ENCODE measurements at places on chromosomes 2 and 18. TPM values are rescaled to one million over a fixed set of nuclear protein-coding genes. Genes with fewer than 3 reads are reported as not detected.

Gene POTEE
- total RNA-seq: not detected

Gene TFPI
- total RNA-seq: 22.3 TPM

Gene EPAS1
- total RNA-seq: 110 TPM

Gene ALPG
- total RNA-seq: not detected

Gene PTMA
- 1,071 TPM for total RNA-seq

Gene SLC11A1
- 16.1 TPM for total RNA-seq

Gene AOX1
- 22.2 TPM for total RNA-seq

Gene PSMA8
- not detected for total RNA-seq

Gene ABCG5
- total RNA-seq: not detected

Gene ANAPC1
- total RNA-seq: 38.0 TPM

Gene FSHR
- total RNA-seq: not detected

Gene ZNG1B
- total RNA-seq: 21.7 TPM

Gene IER3IP1
- total RNA-seq: 11.3 TPM

Gene DUSP28
- total RNA-seq: 7.9 TPM

GRCh38 chr2:147698166-147698565 lies 146.7 kb upstream of the ACVR2A start:
- peaks cover 5% of the 10 kb centered on the region for H3K4me1 ChIP-seq
- no peak overlapping the region for H3K27ac ChIP-seq
- no peak overlapping the region for H3K4me3 ChIP-seq

DNA sequence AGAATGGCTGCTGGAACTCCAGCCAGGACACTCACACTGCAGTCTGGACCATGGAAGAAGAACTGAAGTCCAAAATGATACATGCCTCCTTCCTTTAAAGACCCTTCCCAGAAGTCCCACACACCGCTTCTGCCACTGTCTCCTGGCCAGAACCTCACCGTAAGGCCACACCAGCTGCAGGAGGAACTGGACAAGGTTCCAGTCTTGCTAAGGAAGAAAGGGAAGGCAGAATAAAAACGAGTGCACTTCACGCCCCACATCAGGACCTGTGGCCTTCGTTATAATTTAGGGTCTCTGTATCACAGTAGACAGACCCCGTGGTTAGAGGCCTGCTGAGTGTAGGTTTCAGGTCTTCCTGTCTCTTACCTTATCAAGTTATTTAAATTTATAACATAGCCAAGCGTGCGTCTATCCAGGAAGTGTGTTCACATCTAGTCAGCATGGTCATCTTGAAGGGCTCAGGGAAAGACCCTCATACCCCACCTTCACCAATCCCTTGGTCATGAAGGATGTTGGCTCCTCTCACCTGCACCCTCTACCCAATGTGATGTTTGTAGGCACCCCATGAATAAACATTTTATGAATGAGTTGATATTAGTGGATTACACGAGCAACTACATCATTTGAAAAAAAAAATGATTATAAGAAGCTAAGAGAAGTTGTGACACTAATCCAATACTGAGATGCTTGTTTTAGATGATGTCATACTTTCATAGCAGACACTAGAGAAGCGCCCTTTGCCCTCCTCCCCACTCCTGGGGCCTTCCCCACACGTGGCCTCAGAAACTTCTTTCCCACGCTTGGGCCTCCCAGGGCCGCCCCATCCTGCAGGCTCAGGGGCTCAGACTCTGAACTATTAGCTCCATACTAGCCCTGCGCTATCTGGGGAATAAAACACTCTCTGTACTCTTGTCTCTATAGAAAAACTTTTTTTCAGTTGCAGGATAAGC lies 157.6 kb downstream of the FAM210A start:
- H3K27me3 ChIP-seq: no peaks in the 10 kb centered on the region
- DNase-seq: no peak
- peaks cover 21% of the 10 kb centered on the region for H3K4me1 ChIP-seq
- no peak overlapping the region for H3K27ac ChIP-seq

DNA sequence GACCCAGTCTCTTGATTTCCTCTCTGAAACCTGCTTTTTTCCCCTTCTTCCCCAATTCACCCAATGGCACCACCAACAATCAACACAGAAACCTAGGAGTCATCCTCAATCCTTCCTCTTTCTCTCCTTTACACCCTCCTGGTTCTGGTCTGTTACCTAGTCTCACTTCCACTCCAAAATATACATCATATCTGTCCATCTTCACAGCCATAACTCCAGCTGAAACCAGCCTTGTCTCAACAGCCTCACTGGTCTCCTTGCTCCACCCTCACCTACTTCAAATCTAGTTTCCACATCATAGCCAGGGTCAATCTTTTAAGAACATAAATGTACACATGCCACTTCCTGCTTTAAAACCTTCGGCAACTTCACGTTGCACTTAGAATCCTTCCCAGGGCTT lies 11.8 kb upstream of the TWSG1 start:
- DNase-seq: no peak
- no peaks in the 10 kb centered on the region for H3K27me3 ChIP-seq
- no peaks in the 10 kb centered on the region for H3K4me1 ChIP-seq
- H3K27ac ChIP-seq: no peak overlapping the region
- no peak overlapping the region for H3K4me3 ChIP-seq

- no peak overlapping the region for H3K27ac ChIP-seq
- H3K4me1 ChIP-seq: no peaks in the 10 kb centered on the region
- H3K36me3 ChIP-seq: no peaks in the 10 kb centered on the region
- no peaks in the 10 kb centered on the region for H3K27me3 ChIP-seq
These were observed 1067.6 kb upstream of the ACVR2A start for GRCh38 chr2:146777181-146777580.

DNA sequence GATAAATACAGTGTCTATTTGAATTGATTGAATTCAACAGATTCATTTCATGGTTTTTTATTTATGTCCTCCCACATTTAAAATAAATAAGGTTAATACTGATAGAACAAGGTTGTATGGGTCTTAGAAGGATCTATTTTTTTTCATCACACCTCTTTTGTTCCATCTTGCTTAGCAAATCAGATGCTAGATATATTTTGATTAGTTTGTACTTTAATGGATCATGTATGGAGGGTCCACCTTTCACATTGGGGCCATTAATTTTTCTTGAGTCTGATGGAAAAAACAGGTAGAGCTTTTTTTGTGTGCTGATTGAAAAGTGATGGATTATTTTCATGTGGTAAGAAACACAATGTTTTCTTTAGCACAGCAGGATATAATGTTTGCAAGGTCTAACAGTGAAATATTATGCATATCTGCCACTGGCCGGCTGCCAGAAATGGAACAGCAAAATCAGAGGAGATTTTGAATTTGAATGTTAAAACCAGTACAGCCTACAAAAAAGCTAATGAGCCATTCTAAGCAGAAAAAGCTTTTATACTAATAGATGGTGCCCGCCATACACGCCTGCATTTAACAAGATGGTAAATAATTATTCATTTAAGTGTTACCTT lies 188.1 kb upstream of the ETAA1 start:
- peaks cover 4% of the 10 kb centered on the region for H3K27me3 ChIP-seq
- H3K4me1 ChIP-seq: no peaks in the 10 kb centered on the region
- H3K4me3 ChIP-seq: no peak overlapping the region
- H3K27ac ChIP-seq: no peak overlapping the region
- DNase-seq: no peak
- no peaks in the 10 kb centered on the region for H3K36me3 ChIP-seq

DNA sequence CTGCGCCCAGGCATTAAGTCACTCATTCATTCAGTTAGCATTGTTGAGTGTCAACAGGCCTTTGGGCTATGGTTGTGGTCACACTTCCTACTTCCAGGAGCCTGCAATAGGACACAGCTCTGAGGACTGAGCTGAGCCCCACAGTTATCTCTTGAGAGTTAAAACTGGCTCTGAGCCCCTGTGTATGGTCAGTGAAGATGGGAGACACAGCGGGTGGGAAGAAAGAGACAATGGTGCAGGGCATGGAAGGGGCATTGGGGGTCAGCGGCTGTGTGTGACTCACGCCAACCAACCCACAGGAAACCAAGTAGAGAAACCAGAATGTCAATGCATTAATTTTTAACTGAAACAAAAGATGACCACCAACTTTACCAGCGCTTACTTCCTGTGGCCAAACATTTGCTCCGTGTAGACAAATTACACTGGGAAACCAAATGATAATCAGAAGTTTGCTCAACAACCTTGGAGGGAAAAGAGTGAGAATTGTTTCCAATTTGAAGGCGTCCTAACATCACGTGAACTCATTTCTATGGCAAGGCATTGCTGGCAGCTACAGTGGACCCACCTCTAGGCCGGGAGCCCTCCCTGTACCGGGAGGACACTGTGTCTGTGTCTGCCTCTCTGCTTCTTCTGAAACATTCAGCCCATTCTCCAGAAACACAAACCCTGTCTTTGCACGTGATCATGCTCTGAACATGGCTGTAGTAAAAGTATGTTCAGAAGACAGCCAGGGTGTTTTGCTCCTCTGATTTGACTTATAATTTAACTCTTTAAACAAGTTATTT lies 212.0 kb upstream of the ID2 start:
- H3K36me3 ChIP-seq: no peaks in the 10 kb centered on the region
- no peaks in the 10 kb centered on the region for H3K27me3 ChIP-seq
- H3K27ac ChIP-seq: no peak overlapping the region
- no peak for DNase-seq
- no peak overlapping the region for H3K4me3 ChIP-seq

GRCh38 chr2:168626096-168626495 lies 170.0 kb downstream of the CERS6 start:
- no peaks in the 10 kb centered on the region for H3K27me3 ChIP-seq
- H3K27ac ChIP-seq: no peak overlapping the region
- H3K36me3 ChIP-seq: no peaks in the 10 kb centered on the region

- no peaks in the 10 kb centered on the region for H3K36me3 ChIP-seq
- no peaks in the 10 kb centered on the region for H3K4me1 ChIP-seq
- DNase-seq: no peak
- no peaks in the 10 kb centered on the region for H3K27me3 ChIP-seq
- H3K4me3 ChIP-seq: no peak overlapping the region
These were observed 6.3 kb downstream of the PDCD1 start for GRCh38 chr2:241852116-241852980.

GRCh38 chr2:64700133-64700809 lies 46.6 kb upstream of the SERTAD2 start:
- H3K27me3 ChIP-seq: no peaks in the 10 kb centered on the region
- no peaks in the 10 kb centered on the region for H3K36me3 ChIP-seq
- no peak overlapping the region for H3K27ac ChIP-seq
- H3K4me1 ChIP-seq: no peaks in the 10 kb centered on the region
- H3K4me3 ChIP-seq: no peak overlapping the region

DNA sequence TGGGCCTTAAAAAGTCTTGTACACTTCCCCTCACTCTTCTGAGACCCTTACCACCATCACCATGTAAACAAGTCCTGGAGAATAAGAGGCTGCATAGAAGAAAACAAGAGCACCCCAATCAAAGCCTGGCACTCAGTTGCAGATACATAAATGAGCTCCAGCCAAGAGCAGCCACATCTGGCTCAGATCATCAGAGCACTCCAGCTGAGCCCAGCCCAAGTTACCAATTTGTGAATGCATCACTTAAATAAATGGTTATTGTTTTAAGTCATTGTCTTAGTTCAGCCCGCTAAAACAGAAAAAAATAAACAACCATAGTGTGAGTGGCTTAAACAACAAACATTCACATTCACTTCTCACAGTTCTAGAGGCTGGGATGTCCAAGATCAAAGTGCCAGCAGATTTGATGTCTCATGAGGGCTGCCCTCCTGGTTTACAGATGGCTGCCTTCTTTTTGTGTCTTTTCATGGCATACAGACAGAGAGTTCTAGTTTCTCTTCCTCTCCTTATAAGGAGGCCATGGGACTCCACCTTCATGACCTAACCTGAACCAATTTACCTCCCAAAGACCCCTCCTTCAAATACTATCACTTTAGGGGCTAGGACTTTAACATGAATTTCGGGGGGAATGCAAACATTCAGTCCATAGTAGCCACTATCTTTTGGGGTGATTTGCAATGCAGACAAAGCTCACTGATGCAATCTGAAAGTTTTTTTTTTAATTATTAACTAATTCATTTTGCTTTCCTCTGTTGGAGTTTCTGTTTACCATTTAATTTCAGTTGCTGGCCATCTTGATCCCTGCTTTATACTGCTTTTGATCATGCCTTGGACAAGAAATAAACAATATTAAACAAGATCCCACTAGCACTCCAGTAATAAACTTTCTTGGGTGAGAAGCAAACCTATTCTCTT lies 187.5 kb upstream of the ACVR2A start:
- H3K36me3 ChIP-seq: no peaks in the 10 kb centered on the region
- no peak overlapping the region for H3K27ac ChIP-seq
- H3K27me3 ChIP-seq: no peaks in the 10 kb centered on the region
- DNase-seq: no peak

GRCh38 chr2:144490857-144491256 lies 29.1 kb downstream of the ZEB2 start:
- H3K4me3 ChIP-seq: no peak overlapping the region
- H3K27ac ChIP-seq: no peak overlapping the region

- no peak overlapping the region for H3K27ac ChIP-seq
- H3K36me3 ChIP-seq: no peaks in the 10 kb centered on the region
- no peak for DNase-seq
- H3K27me3 ChIP-seq: no peaks in the 10 kb centered on the region
These were observed 10.3 kb upstream of the INO80C start for GRCh38 chr18:35508030-35508429.

DNA sequence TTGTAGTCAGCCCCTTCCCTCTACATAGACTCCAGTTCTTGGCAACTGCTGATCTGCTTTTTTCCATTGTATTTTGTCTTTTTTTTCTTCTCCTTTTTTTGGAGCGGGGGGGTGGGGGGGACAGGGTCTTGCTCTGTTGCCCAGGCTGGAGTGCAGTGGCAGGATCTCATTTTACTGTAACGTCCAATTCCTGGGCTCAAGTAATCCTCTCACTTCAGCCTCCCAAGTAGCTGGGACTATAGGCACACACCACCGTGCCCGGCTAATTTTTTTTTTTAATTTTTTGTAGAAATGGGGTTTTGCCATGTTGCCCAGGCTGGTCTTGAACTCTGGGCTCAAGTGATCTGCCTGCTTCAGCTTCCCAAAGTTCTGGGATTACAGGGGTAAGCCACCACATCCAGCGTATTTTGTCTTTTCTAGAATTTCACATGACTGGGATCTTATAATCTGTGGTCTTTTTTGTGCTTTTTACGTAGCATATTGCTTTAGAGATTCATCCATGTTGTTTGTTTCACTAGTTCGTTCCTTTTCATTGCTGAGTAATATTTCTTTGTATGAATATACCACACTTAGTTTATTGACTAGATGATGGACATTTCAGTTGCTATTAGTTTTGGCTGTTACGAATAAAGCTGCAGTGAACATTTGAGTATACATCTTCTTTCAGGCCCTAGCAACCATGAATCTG lies 17.9 kb downstream of the EML4 start:
- no peaks in the 10 kb centered on the region for H3K27me3 ChIP-seq
- no peak overlapping the region for H3K27ac ChIP-seq
- H3K36me3 ChIP-seq: no peaks in the 10 kb centered on the region
- no peak for DNase-seq
- no peak overlapping the region for H3K4me3 ChIP-seq
- H3K4me1 ChIP-seq: peaks cover 8% of the 10 kb centered on the region

GRCh38 chr2:6499691-6500090 lies 366.0 kb downstream of the CMPK2 start:
- no peak for DNase-seq
- H3K4me1 ChIP-seq: no peaks in the 10 kb centered on the region
- H3K27me3 ChIP-seq: no peaks in the 10 kb centered on the region
- H3K27ac ChIP-seq: no peak overlapping the region
- H3K4me3 ChIP-seq: no peak overlapping the region
- no peaks in the 10 kb centered on the region for H3K36me3 ChIP-seq

GRCh38 chr2:74387346-74387745 lies 7.2 kb upstream of the DCTN1 start:
- H3K4me3 ChIP-seq: no peak overlapping the region
- H3K4me1 ChIP-seq: peaks cover 62% of the 10 kb centered on the region
- no peaks in the 10 kb centered on the region for H3K27me3 ChIP-seq
- no peak overlapping the region for H3K27ac ChIP-seq

GRCh38 chr18:44678725-44679055 lies 2.0 kb upstream of the SETBP1 start:
- DNase-seq: no peak
- peaks cover 37% of the 10 kb centered on the region for H3K4me1 ChIP-seq
- peak overlapping the region; percentile 93 for H3K4me3 ChIP-seq
- peak overlapping the region; percentile 98 for H3K27ac ChIP-seq

All from suprapubic skin (tissue), 4 donors.